ENCODE measurements at places on chromosomes 4 and X.

DNA sequence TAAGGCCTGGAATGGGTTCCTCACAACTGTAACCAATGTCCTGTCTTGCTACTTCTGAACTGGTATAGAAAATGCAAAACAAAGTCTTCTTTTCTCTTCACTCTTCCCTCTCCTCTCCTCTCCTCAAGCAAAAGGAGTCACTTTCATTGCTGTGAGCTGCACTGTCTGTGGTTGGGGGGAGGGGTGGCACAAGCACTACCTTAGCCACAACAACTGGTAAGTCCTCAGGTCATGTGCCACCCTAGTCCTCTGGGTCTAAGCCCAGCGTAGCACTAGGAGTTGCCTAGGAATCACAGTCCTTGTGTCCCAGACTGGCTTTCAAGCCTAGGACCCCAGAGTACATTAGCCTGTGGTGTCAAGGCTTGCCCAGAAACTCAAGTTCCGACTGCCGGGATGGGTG, 859.3 kb upstream of the AMOT start:
- no peak for DNase-seq

DNA sequence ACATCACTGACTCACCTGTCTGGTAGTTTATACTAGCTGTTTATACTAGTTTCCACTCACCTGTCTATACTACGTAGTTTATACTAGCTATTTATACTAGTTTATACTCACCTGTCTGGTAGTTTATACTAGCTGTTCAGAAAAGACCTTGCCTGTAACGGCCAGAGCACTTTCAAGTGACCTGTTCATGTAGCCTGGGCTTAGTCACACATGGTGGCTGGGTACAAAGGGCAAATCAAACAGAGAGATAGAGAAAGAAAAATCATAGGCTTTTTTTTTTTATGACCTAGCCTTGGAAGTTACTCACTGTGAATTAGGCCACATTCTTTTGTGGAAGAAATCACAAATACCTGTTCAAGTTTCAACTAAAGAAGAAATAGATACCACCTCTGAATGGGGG, 30.7 kb upstream of the SPANXN4 start:
- DNase-seq = no peak

GRCh38 chr4:89658701-89659024, 178.3 kb downstream of the SNCA start:
- DNase-seq = no peak

- no peak for DNase-seq
These were observed 48.1 kb downstream of the ABCB7 start for GRCh38 chrX:75107863-75108509.

DNA sequence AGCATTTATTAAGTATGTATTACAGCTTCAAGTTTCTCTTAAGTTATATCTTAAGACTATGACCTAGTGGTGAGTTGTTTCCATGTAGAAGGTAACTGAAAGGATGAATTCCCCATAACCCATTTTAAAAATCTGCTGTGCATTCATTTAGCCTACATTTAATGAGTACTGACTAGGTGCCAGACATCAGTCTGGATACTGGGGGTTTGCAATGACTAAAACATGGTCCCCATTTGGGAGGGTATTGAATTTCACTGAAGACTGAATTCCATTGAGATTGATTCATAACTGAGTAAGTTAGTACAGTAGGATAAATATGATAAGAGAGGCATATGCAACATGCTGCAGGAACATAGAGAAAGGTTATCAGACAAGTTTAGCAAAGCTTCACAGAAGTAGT, 241.5 kb downstream of the FRAS1 start:
- DNase-seq = no peak

DNA sequence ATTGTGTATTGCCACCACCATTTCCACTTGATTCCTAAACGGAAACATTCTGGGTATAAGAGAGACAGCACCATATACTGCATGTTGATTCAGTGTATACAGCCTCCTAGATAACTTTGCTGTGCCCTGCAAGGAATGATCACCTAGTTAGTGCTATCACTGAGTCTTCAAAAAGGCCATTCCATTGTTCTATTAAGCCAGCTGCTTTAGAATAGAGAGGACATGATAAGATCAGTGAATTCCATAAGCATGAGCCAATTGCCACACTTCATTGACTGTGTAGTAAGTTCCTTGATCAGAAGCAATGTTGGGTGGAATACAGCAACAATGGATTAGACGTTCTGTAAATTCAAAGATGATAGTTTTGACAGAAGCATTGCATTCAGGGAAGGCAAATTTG, 1047.3 kb downstream of the PCDH18 start:
- no peak for DNase-seq

DNA sequence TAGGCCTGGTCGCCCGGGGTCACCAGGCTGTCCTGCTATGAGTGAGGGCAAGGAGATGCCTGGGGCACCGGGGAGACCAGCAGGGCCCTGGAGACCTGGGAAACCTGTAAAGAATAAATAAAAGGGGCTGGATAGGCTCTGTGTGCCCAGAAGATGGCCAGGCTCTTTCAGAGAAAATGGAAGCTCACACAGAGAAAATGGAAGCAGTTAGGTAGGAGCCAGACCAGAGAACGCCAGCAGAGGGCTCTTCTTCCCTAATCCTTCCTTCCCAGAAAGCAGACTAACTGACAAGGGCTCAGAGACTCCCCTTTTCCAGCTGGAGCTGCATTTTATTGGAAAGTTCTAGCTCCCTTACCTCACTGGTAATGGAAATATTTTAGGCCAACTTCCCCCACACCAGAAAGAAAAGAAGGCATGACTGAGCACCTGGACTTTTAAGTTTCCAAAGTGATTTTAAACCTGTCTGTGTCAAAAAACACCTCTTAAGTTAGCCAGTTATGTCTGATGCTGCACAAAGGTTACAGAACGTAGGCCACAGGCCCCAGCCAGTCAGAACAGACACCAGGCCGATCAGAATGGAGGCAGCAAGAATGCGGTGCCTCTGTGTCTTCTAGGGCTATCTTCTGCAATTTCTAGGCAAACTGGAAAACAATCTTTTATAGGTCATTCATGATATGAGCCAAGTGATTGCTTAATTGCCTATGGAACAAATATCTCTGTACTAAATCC, 74.0 kb downstream of the ATG4A start:
- DNase-seq = no peak

GRCh38 chrX:119636419-119636818, 30.2 kb upstream of the NKRF start:
- no peak for DNase-seq

GRCh38 chr4:105461221-105461620, 12.6 kb downstream of the PPA2 start:
- DNase-seq = no peak

DNA sequence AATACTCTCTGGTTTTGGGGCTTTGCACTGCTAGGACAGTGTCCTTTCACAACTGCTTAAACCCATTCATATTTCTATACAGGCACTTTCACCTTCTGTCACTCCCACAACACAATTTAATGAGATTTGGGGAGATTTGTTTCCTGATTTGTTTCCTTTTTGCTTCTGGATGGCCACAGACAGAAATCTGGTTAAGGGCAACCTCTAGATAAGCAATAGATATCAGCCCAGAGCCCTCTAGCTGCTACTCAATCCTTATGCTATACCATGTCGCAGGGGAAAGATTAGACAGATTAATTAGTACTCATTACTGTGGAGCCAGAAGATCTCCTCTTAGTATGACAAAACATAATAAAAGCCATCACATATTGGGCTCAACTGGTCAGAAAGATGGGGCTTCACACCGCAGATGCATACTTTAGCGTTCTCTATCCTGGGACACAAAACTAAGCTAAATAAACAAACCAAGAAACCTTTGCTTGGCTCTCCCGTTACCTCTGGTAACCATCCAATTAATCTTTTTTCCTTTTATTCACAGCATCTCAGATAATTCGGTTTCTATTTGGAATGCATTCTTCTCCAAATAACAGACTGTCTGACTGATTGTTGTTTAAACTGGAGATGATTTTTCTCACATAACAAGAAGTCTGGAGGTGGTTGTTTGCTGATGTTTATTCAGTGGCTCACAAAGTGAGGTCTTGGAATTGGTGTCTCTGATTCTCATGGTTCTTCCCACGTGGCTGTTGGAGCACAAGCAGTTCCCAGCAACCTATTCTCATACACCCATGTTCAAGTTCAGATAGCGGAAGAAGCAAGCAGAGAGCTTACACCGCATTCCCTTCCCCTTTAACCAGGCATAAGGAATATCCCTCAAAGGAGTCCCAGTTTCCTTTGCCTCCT, 41.0 kb upstream of the ZNF330 start:
- DNase-seq = no peak

DNA sequence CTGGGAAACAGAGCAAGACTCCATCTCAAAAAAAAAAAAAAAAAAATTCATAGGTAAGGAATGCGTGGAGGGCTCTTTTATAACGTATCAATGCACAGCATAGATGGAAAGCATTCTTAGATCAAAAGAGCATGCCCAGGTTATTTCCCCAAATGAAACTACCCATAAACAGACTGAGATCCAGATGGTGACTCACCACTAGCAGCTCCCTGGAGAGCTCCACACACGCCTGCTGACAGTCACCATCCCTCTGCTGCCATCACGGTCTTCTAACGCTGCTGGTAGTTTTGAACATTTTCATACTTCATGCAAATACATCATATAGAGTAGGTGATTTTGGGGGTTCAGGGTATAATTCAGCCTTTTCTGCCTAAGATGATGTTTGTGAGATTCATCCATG, 136.9 kb downstream of the ASMT start:
- no peak for DNase-seq

DNA sequence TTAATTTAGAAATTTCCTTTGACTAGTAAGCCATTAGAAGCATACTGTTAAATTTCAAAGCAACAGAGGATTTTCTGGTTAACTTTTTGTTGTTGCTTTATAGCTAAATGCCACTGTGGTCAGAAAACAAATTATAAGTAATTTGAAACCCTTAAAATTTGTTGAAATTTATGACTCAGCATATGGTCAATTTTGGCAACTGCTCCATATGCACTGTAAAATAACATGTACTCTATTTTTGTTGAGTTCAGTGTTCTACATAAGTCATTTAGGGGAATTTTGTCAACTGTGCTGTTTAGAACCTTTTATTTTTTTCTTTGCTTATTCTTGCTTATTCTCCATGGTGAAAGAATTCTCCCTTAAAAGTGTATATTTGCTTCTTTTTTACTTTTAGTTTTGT, 28.6 kb downstream of the SCLT1 start:
- no peak for DNase-seq

GRCh38 chr4:107312366-107312765, 276.3 kb upstream of the DKK2 start:
- DNase-seq = no peak

GRCh38 chr4:157674699-157675098, 454.2 kb downstream of the GRIA2 start:
- no peak for DNase-seq

DNA sequence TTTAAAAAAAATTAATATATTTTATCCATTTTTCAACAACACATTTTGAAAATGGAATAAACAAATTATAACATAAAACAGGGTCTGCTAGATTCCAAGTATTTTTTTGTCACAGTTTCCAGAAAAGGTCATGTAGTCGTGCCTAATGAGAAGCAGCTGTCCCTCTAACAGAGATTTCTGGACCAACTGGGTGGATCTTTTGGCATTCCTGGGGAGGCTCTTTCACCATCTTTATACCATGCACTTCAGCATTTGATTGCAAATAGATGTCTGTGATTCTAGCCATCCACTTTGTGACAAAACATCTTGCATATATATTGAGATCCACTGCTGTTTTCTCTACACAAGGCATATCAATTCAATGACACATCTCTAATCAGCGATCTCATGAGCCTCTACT, 210.7 kb upstream of the LDB2 start:
- DNase-seq = no peak

- no peak for DNase-seq
These were observed 951.7 kb upstream of the LCORL start for GRCh38 chr4:18973296-18973695.

DNA sequence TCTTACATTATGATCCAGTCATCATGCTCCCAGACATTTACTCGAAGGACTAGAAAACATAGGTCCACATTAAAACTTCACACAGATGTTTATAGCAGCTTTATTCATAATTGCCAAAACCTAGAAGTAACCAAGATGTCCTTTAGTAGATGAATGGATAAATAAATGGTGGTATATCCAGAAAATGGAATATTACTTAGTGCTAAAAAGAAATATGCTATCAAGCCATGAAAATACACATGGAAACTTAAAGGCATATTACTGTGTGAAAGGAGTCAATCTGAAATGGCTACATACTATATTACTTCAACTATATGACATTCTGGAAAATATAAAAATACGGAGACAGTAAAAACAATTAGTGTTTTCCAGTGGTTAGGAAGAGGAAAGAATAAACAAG, 1039.1 kb upstream of the INTU start:
- DNase-seq = no peak

GRCh38 chrX:111035256-111035655, 60.7 kb upstream of the PAK3 start:
- no peak for DNase-seq

DNA sequence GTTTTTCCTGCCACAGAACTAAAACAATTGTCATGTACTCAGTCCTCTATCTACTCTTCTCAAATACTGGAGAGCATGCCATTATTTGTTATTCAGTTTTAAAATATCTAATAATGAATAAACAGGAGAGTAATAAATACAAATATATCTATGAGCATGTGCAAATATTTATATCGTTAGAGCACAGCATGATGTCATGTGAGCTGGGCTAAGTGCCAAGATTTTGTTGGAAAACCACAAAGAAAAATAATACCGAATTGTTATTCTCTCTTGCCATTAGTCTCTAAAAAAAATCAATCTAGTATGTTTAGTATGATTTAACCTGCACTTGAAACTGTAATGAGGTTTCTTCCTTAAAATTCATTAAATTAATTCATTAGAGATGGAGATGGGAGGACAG, 97.3 kb downstream of the DDX60 start:
- DNase-seq = no peak

GRCh38 chrX:48468247-48468671, 1.8 kb downstream of the SLC38A5 start:
- no peak for DNase-seq

- no peak for DNase-seq
These were observed 53.6 kb upstream of the FUNDC1 start for GRCh38 chrX:44596277-44596676.

- no peak for DNase-seq
These were observed 204.2 kb upstream of the TEX13A start for GRCh38 chrX:105424729-105425128.

DNA sequence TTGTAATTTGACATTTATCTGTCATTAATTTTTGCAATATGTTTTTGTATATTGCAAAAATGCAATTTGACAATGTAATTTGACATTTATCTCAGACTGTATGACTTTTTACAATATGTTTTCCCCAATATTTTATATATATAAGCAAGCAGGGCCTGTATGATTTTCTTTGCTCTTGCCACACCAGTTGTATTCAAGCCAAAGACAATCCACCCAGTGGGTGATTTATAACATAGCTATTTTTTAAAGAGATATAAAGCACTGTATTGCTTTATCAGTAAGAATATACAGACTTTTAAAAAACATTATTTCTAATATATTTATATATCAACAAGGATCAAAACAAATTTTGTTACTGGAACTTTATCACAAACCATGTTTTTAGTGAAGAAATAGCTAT, 47.3 kb downstream of the SLIT2 start:
- DNase-seq = no peak
